Spinal cord (tissue), 10 donors: ENCODE measurements at places on chromosomes 3 and 15. TPM values are rescaled to one million over a fixed set of nuclear protein-coding genes. Genes with fewer than 3 reads are reported as not detected.

Gene VEPH1
- 10.6 TPM for total RNA-seq

Gene C3orf85
- total RNA-seq, result not detected

DNA sequence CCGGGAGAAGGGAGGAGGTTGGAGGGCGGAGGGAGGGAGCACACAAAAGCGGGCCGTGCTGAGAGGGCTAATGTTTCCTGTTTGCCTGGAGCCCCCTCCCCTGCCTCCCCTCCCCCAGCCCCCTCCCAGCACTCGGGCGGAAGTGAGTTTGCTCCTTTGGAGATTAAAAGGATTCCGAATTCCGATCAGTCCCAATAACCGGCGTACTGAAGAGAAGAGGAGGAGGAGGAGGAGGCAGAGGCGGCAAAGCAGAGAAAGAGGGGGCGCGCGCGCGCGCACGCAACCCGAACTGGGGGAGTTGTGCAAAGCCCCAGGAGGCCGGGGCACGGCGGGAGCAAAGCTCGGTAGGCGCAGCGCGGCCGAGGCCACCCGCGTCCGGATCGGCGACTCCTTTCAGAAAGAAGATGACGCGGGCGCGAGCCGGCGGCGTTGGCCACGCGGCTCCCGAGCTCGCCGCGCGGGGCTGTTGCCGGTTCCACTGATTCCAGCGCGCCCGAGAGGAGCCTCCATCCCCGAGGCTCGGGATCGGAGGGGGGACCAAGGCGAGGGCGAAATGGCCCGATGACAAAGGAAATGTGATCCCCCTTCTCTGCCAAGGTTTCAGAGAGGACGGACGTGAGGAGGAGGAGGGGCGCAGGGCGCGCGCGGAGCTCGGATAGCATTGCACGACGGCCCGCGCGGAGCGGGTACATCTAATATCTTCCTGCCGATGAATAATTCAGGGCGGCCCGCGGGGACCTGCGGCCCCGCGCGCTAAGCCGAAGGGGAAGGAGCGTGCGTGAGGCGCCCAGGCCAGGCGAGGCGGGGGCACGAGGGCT, 1.1 kb upstream of the TRIM71 start:
- no peak for DNase-seq

Gene ARGFX
- not detected for total RNA-seq

DNA sequence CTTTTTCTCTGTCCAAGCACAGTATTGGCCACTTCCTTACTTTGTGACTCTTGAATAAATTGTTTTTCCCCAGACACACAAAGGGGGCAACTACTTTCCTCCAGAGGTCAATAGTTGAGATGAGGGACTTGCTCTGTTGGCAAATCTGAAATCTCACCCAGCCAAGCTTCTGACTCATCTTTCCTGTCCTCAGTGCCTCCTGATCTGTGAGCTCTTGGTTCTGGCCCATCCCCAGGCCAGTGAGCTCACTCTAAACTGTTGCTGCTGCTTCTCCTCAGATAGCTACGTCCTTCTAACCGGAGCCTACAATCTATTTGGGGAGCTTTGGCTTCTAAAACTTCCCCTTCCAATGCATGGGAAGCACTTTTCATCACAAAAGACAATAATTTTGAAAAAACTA, 50.0 kb upstream of the NMD3 start:
- DNase-seq, result no peak

- DNase-seq, result no peak
Observed at GRCh38 chr3:144968750-144969350, 997.2 kb downstream of the DIPK2A start.

DNA sequence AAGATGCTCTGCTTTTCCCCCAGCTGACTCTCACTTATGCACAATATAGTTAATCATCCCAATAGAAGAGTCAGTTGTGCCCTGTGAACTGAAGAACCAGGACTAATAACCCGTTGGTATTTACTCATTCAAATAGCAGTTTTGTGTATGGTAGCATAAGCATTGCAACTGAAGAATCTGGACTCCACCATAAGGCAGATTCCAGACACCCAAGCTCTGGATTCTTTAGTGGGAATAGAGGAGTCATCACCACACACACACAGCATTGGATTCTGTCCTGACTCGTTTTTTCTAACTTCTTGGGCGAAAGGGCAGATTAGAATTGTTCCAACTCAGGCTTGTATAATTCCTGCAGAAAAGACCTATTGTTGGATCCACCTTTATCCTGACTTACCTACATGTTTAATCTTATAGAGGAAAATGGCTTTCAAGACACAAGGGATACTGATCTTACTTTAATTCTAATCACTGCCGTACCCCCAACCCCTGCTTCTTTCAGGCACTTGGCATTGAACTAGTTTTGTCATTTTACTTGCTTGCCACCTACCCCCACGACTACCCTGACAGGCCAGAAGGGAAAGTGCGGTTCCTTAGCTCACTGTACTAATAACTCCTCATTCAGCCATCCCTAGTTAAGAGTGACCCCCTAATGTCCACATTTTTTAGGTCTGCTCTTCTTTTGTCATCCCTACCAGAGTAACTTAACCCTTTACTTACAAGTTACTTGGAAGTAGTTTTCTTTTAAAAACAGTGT, 42.3 kb downstream of the NKIRAS1 start:
- DNase-seq, result no peak

Gene CLDN16
- 0.39 TPM for total RNA-seq
